ENCODE measurements at places on chromosomes 2 and 18. TPM values are rescaled to one million over a fixed set of nuclear protein-coding genes. Genes with fewer than 3 reads are reported as not detected.

IL1RN gene
- 0.59 TPM for total RNA-seq

ITGA6 gene
- total RNA-seq = 38.9 TPM

POTEE gene
- not detected for total RNA-seq

EVA1A gene
- 2.7 TPM for total RNA-seq

EFHD1 gene
- total RNA-seq = 20.1 TPM

REG3G gene
- total RNA-seq = not detected

MFSD2B gene
- not detected for total RNA-seq

POTEI gene
- total RNA-seq = not detected

RGPD3 gene
- 0.08 TPM for total RNA-seq

IL1RL1 gene
- total RNA-seq = 1.1 TPM

SH2D6 gene
- not detected for total RNA-seq

ANKRD62 gene
- total RNA-seq = not detected

ADRA2B gene
- 5.5 TPM for total RNA-seq

ABCG5 gene
- total RNA-seq = not detected

TMEM169 gene
- total RNA-seq = 0.22 TPM

Measured in cardiac septum (tissue), 1 donor.